Ammon's horn (tissue), 1 donor: ENCODE measurements at places on chromosomes 12 and 14.

- no peak for DNase-seq
These were observed 42.8 kb downstream of the CACNA2D4 start for GRCh38 chr12:1875608-1876007.

DNA sequence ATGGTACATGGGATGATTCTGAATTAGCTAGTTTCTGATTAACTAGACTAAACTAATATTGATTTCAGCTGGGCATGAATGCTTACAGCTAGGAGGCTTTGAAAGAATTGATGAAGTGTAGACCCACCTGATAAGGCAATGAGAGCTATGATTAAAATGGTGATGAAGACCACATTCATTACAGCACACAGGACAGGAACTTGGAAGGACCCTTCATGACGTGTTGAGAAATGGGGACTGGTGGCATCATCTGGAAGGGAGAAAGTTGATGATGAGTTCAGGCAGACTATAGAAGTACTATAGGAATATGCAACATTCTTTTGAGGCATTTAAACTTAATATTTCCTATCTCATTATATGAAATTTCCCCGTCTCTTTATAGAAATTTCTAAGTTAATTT, 4.5 kb downstream of the CD69 start:
- DNase-seq = no peak

DNA sequence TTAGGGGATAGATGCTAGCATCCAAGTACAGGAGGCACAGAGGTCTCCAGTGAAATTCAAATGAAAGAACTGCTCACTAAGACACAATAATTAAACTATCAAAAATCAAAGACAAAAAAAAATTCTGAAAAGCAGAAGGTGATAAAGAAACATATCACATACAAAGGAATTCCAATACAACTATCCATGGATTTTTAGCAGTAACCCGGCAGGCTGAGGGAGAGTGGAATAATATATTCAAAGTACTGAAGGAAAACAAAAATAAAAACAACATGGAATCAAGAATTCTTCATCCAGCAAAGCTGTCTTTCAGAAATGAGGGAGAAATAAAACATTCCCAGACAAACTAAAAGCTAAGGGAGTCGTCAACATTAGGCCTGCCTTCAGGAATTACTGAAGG, 31.9 kb downstream of the A2M start:
- DNase-seq = no peak

- no peak for DNase-seq
These were observed 2.9 kb upstream of the FAR2 start for GRCh38 chr12:29146196-29146595.

DNA sequence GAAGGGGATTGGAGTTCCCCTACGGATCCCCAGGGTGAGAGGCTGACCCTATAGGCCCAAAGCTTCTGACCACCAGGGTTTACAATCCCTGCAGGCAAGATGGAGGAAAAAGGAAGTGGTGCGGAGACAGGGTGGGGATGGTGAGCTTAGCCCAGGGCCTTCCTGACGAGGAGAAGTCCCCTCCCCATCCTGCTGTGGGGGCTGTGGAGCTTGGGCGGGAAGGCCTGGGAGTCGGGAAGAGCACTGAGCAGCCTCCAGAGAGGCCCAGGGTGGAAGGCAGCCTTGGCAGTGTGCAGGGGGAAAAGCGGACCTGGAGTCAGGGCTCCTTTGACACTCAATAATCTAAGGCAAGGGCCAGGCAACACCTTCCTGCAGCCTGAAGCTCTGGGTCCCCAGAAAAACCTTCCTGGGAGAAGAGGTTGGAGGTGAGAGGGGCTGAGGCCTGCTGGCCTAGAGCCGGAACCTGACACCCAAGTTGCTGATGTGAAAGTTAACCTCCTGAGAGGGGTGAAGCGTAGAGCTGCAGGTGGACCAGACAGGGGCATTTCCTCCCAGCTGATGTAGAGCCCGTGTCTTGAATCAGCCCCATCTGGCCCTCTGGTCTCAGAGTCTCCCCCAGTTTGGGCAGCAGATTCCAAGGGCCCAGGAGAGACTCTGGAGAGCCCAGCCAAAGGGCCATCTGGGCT, 6.0 kb downstream of the HDAC7 start:
- DNase-seq = no peak

- DNase-seq = no peak
These were observed 3.9 kb upstream of the KRT4 start for GRCh38 chr12:52817699-52818238.

- DNase-seq = no peak
These were observed 451.7 kb downstream of the NPAS3 start for GRCh38 chr14:33390335-33390734.

DNA sequence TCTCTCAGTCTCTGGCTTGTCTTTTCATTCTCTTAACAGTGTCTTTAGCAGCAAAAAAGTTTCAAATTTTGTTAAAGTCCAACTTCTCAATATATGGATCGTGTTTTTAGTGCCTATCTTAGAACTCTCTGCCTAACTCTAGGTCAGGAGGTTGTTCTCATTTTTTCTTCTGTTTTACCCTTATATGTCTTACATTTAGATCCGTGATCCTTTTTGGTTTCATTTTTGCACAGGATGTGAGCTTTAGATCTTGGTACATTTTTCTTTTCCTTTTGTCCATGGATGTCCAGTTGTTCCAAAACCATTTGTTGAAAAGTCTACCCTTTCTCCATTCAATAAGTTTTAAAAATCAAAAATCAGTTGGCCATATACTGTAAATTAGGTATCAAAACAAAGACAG, 6.8 kb downstream of the VRK1 start:
- DNase-seq = no peak

DNA sequence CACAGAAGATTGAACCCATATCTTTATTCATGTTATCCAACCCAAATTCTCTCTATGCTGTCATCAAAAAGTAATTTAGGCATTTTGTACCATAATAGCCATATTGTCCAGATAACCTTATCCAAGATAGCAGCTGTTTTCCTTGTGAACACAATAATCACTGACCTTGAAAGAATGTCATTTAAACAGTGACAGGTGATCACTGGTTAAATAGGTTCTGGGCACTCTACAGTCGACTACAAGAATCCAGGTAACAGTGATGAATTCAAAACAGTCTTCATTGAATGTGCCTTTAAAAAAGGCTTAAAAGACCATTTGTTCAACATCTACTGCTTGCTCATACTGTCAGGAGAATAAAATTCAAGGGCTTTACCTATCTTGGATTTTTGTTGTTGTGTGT, 4.6 kb upstream of the SPX start:
- no peak for DNase-seq

DNA sequence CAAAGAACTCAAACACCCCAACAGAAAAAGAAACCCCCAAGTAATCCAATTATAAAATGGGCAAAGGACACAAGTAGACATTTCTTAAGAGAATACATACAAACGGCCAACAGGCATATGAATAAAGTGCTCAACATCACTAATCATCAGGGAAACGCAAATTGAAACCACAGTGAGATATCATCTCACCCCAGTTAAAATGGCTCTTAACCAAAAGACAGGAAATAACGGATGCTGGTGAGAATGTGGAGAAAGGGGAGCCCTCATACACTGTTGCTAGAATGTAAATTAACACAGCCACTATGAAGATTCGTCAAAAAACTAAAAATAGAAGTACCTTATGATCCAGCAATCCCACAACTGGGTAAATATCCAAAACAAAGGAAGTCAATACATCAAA, 52.4 kb downstream of the CLMN start:
- DNase-seq = no peak

GRCh38 chr14:24806061-24806678, 172.2 kb upstream of the GZMB start:
- peak; percentile 64 for DNase-seq

DNA sequence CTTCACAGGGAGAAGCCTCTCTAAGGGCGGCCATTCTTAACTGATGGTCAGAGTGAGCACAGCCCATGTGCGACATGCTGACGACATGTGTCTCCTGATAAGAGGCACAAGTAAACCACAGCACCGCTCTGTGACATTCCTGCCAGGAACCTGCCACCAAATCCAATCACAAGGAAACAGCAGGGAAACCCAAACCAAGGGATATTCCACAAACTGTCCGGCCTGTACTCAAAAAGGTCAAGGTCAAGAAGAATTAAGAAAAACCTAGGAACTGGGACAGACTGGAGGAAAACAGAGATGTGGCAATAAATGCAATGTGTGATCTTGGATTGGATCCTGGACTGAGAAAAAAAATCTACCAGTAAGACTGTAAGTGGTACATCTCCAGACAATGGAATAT, 91.9 kb downstream of the SYNE3 start:
- DNase-seq = no peak
